Naive thymus-derived CD8-positive, alpha-beta T cell (primary cell): ENCODE measurements at places on chromosomes 7 and 10. TPM values are rescaled to one million over a fixed set of nuclear protein-coding genes. Genes with fewer than 3 reads are reported as not detected.

DNA sequence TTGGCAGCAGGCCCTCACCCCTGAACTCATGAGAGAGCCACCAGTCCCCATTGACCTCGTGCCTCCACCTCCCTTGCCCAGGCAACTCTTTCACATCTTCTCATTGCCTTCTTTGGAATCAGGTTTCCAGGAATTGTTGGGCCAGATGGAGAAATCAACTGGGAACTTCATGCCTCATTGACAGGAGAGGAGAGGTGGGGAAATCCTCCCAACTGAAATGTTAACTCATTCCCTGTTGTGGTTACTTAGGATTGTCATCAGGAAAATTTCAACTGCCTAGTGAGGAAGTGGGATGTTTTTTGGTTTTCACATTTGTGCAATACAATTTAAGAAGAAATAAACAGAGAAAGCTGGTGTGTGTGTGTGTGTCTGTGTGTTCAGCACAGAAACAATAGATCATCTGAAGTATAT, 106.6 kb upstream of the INHBA start:
- DNase-seq = no peak

GRCh38 chr10:26095781-26096180, 120.8 kb upstream of the GAD2 start:
- DNase-seq = no peak

DNA sequence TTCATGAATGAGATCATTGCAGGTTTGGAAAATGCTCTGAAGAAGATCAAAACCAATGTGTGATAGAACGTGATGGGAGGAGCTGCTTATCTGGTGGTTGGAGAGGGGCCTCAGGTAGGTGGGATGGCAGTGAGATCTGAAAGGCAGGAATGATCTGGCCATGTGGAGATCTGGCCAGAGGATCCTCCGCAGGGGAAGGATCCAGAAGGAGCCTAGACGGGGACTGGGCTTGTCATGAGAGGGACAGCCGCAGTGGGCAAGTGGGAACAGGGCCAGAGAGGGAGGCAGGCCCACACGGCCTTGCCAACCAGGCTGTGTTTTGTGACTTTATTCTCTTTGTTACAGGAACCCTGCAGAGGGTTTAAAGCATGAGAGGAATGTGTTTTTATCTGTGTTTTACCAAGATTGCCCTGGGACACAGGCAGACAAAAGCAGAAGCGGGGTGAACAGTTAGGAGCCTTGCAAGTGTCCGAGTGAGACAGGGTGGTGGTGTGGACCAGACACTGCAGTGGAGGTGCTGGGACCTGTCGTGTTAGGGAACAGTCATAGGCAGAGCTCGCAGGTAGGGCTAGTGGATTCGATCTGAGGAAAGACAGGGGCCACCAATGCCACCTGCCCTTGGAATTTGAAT, 66.6 kb downstream of the TLL2 start:
- no peak for DNase-seq

CFAP69 gene
- total RNA-seq = 0.77 TPM

DNA sequence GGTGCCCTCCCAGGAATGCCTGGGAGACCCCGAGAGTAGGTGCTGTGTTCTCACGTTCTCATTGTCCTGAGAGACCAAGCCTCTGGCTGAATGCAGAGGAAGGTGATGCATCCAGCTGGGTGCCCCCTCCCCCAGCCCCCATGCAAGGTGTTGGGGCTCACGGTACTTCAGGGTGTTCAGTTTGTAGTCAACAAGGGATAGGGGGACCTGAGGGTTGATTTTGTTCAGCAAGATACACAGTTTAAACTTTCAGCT, 60.4 kb upstream of the DUSP5 start:
- DNase-seq = no peak

- DNase-seq = no peak
Observed at GRCh38 chr7:11237742-11238141, 264.1 kb downstream of the PHF14 start.
